NCI-H187 treated with DMSO at 0.1 percent for 48 hours (cell line): ENCODE measurements at places on chromosomes 2 and 18.

- no peak for DNase-seq
Measured at GRCh38 chr2:241321886-241322285, 6.2 kb downstream of the SEPTIN2 start.

DNA sequence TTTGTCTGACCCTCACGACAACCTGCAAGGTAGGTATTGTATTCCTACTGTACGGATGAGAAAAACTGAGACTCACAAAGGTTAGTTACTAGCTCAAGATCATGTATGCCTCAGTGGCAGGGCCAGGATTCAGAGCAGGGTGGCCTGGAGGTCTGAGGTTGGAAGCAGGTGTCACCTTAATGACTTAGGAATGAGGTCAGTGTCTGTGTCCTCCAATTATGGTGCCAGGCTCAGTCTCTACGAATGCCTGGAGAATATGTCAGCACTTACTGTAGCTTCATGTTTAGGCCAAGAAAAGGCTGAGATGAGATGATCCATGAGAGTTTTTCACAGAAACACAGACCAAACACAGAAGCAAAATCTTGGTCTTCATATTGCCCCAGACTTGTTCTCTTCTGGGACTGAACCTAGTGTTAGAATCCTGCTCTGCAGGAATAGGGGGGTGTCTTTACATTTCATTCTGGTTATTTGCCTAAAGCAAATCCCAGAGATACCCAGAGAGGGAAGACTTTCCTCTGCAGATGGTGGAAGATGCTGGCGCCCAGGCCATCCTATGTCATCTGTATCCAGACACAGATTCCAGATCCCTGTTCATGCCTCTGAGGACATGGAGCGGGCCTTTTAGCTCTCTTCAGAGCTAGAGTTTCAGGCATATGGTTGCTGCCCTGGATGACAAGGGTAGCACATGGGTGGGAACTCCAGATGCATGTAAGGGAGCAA, 16.3 kb upstream of the RAB10 start:
- no peak for DNase-seq

- no peak for DNase-seq
Measured at GRCh38 chr2:191155608-191156071, 4.8 kb upstream of the STAT4 start.

DNA sequence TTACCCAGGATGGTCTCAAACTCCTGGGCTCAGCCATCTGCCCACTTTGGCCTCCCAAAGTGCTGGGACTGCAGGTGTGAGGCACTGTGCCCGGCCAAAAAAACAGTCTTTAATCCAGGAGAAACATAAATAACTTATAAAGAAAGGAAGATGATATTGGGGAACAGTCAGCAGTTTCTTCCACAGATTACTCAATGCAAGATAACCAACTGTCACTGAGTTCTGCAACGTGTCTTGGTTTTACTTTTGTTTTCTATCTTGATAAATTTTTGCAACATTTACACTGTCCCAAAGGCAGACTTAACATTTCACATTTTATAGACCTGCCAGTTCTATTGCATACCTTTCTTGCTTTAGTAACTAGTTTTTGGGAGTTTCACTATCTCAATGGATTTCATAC, 71.1 kb downstream of the ANKRD44 start:
- no peak for DNase-seq

DNA sequence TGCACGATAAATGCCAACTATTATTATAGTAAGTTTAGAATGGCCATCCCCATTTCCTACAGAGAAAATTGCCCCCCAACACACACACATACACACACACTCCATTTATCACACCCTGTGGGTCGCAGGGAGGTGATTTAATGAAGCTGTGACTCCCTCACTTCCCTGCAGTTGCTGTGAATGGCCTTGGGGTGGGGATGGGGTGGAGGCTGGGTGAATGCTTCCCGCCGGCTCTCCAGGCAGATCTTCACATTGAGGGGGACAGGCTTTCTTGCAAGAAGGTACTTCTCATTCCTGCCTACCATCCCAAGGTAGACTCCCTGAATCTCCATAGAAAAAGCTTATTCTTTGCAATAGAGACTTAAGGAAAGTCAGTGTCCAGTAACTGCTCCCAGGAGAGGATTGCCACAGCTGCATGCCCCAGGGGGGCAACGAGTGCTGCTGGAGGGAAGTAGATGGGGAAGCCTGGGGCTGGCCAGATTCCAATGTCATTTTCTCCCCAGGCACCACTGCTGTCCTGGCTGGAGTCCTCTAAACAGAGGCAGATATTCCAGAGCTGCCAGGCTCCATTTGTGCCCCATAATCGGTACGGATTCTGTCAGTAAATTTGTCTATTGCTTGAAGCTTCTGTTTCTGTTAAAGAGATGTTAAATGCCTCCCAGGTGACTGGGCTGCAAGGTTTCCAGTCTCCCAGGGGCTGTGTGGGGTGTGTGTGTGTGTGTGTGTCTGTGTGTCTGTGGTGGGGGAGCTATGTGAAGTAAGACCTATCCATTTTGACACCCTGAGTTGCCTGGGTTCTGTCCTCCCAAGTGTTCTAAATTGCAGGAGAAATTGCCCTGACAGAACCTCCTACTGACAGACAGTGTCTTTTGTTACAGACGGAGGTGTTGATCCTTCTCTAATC, 265.5 kb downstream of the SRBD1 start:
- no peak for DNase-seq
